NAMALWA (cell line): ENCODE measurements at places on chromosomes 16 and 17.
A peak's percentile ranks its signal among the peaks of the same experiment; 100 is the strongest.

- DNase-seq = no peak
These were observed 111.5 kb upstream of the ELAC2 start for GRCh38 chr17:13129356-13129755.

DNA sequence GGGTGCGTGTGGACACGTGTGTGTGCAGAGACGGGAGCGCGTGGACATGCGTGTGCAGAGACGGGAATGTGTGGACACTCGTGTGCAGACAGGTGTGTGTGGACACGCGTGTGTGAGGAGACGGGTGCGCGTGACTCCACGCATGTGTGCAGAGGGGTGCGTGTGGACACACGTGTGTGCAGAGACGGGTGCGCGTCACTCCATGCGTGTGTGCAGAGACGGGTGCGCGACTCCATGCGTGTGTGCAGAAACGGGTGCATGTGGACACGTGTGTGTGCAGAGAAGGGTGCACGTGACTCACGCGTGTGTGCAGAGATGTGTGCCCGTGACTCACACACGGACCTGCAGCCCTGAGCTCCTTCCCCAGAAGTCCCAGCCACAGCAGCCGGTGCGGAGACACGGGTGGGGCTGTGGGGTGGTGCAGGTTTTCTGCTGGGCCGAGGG lies 2.2 kb upstream of the CD7 start:
- DNase-seq = no peak

DNA sequence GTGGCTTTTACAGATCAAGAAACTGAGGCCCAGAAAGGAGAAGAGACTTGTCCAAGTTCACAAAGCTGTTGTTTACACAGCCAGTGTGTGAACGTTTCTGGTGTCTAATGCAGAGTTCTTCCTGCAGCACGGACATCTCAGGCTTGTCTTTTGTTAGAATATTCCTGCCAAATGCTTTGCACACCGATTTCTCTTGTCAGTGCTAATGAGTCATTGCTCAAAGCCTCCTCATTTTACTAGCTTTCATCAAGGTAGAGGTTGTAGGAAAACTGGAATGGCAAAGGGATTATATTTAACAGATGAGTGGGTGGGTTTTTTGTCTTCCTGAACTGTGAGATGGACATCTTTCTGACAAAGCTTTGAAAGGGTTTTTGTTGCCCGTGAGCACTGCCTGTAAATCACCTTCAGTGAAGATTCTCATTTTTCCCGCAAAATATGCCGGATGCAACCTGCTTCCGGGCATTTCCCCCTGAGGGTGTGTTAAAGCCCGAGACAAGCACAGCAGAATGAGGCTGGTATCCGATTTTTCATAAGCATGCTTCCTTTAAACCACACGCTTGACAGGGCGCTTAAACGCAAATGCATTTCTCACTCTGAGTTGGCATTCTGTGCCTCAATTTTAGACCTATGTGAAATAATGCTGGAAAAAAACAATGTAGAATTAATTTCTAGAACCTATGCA lies 14.7 kb downstream of the PMM2 start:
- DNase-seq = no peak

DNA sequence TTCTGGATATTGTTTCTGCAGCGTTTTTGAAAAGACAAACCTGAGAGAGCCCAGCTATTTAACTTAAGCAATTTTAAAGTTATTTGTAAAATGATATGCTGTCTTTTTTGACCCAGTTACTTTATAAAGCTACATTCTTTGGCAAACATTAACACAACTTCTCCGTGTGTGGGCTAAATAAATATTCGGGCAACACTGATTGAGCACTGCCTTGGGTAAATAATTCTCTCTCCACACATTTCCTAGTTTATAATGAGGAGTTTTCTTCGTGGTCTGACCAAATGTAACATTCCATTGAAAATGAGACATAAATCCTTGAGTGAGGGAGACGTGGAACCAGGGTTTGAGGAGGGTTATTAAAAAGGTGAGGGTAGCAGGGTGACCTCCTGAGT lies 142.8 kb downstream of the WWOX start:
- DNase-seq = no peak

DNA sequence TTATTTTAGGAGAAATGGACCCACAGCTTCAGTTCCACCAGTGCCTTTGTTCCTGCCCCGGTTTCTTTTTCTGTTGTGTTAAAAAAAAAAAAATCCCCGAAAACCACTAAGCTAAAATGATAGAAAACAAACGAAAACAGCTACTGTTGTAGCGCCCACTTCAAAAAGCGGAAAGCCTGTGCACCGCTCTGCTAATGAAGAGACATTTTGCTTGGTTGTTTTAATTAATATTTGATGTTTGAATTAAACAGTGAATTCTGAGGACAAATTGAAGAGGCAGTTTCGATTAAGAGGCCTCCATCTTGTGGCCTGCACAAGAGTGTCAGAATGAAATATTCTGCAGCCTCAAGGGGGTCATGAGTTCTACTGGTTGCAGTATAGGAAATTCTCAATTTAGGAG lies 186.7 kb downstream of the RPTOR start:
- no peak for DNase-seq

- no peak for DNase-seq
These were observed 801 bp downstream of the CHAD start for GRCh38 chr17:50467855-50468303.

DNA sequence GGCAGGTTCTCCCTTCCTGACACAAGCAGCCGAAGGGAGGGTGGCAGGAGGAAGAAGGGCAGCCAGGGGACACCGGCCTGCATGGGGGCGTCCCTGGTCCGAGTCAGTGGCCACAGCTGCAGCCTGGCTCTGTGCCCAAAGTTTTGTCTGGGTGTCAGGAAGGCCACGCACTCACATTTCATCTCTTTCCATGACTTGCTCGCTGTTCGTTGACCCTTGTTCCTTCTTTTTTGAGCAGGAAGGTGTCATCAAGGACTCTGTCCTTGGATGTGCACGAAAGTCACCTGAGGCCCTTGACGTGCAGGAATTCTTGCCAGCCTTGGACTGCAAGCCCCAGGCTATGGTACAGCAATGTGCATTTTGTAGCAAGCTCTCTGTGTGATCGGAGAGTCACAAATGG lies 93.3 kb downstream of the TNFRSF13B start:
- DNase-seq = no peak

- no peak for DNase-seq
These were observed 48.2 kb downstream of the SPACA3 start for GRCh38 chr17:33039874-33040273.

DNA sequence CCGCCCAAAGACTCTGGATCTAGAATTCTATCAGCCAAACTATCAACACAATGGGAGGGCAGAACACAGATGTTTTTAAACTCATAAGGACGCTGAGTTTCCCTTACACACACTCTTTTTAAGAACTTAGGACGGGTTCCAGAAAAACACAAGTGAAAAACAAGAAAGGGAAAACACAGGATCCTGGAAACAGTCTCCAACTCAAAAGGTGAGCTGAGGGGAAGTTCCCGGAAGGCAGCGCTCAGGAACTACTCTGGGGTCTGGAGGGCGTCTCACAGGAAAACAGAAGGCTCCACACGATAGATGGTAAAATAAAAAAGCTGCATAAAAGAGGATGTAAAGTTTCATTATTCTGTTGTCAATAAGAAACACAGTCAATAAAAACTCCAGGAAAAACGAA lies 80.2 kb upstream of the DOC2B start:
- no peak for DNase-seq

DNA sequence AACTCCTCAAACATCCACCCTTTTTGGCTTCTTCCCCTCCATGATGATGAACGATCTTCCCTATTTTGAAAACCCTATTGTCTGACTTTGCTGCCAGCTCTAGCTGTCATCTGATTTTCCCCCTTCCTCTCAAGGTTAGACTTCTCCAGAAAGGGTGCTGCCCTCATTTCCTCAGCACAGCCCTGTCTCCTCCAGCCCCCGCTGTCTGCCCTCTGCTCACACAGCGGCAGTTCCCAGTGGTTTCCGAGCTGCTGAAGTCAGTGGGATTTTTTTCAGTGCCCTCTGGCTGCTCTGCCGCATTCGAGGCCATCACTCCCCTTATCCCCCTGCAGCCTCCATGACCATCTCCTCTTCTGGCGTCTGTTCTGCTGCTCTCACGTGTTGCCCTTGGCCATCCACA lies 26.6 kb upstream of the C17orf107 start:
- DNase-seq = no peak

DNA sequence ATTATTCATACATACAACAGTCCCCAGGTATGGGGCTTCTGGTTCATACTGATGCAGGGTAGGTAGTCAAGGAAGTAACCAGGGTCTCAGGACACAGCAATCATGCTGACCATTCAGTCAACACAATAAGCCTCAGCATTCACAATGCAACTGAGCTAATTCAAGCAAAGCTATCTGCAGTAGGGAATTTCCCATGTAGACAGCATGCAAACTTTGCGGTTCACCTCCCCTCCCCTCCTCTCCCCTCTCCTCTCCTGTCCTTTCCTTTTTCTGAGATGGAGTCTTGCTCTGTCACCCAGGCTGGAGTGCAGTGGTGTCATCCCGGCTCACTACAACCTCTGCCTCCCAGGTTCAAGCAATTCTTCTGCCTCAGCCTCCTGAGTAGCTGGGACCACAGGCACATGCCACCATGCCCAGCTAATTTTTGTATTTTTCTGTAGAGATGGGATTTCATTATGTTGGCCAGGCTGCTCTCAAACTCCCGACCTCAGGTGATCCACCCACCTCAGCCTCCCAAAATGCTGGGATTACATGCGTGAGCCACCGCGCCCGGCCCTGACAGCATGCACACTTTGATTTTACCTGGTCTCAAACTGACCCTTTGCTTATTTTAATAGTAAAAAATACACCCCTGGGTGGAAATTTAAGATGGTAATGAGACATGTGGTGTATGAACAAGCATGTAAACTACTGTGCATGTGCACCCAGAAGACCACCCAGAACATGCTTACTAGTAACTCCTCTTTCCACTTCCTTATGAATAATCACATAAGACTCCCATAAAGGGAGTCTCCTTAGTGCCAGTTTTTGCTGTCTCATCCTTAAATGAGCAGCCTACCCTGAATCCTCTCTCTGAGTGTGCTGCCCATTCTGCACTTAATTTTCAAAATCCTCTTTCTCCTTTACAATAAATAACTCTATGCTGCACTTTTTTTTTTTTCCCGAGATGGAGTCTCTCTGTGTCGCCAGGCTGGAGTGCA lies 9.3 kb upstream of the RNF135 start:
- DNase-seq = peak; percentile 78

DNA sequence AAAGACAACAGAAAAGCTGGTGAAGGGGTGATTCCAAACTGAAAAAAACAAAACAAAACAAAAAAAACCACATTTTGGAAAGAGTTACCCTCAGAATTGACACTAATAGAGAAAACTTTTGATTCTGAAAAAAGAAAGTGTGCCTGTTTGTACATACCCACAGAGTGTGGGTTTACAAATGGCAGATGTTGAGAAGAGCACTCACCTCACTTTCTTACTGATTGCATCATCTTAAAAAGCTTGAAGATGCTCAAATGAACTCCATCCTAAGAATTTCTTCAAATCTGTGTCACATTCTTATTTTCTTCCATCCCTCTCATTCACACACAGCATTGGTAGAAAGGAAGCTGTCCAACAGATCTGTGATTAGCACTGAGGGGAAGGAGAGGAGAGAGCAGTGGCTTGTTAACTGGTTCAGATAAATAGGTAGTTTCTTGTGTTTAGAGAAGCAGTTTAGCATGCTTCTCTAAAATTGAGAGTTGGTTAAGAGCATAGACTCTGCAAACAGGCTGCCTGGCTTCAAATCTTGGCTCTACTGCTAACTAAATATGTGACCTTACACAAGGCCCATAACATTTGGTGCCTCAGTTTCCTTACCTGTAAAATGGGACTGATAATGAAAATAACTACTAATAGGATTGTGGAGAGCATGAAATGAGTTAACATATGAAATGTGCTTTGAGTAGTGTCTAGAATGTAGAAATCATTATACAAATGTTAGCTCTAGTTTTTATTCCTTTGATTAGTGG lies 6.9 kb downstream of the GNAO1 start:
- DNase-seq = peak; percentile 4

DNA sequence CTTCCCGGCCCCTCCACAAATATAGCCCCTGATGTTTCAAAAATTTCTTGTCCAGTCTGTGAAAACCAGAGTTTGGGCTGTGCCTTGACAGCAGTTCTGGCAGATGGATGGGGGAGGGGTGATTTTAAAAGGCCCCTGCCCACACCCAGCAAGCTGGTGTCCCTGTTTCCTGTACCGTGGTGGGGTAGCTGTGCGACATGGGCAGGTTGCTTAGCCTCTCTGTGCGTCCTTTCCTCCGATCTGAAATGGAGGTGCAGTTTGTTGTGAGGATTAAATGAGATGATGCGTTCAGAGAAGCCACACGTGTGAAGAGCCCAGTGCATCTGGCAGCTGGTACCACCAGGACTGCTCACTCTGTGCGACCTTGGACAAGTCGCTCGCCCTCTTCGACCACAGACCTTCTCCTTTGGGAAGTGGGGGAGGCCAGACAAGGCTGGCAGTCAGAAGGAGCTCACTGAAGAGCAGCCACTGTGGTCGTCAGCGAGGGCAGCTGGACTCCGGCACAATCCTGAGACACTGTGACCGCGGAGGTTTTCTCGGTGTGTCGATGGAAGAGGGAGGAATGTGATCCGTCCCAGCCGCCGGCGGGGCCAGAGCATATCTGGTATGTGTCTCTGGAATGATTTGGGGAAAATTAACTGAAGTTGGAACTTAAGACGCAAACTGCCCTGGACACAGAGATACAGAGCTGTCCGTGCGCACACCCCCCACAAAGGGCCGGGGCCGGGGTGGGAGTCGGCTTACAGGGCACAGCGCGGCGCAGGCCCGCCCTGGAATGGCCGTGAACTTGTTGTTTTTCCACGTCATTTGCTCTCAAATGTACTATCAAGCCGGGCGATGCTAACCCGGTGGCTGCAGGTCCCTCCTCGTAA lies 721 bp upstream of the WFIKKN2 start:
- DNase-seq = no peak

DNA sequence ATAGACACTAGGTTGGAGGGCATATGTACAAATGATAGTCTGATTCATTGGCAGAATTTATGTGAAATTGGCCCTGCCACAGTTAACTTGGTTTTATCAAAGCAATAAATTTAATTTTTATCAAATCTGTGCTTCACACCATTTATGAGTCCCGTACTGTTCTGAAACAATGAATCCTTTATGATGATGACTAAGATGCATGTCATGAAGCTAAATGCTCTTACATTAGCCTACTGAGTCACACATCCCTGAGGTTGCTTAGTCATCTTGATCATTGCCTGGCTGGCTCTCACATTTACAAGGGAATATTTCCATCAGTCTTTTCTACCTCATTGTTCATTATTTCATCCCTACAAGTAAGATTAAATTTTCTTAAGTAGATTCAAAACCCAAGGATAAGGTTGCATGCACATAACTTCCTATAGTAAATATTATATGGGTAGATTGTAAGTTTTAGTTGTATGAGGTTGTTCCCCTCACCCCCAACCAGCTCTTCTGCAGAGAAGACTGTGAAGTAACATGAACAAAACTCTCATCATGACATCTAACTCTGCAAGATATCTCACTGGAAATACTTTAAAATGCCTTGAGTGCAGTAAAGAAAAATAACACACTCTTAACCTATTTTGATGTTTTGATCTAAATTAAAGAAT lies 170.7 kb downstream of the CYB561 start:
- no peak for DNase-seq

- no peak for DNase-seq
These were observed 9.8 kb downstream of the OTOP3 start for GRCh38 chr17:74945543-74945942.

GRCh38 chr17:77382356-77382911 lies 241.7 kb downstream of the SEC14L1 start:
- DNase-seq = peak; percentile 49

GRCh38 chr16:86854058-86854621 lies 275.8 kb downstream of the FOXL1 start:
- DNase-seq = no peak

GRCh38 chr17:56937687-56938086 lies 23.2 kb downstream of the COIL start:
- no peak for DNase-seq
